ENCODE measurements at places on chromosomes 1 and 21. TPM values are rescaled to one million over a fixed set of nuclear protein-coding genes. Genes with fewer than 3 reads are reported as not detected.

DNA sequence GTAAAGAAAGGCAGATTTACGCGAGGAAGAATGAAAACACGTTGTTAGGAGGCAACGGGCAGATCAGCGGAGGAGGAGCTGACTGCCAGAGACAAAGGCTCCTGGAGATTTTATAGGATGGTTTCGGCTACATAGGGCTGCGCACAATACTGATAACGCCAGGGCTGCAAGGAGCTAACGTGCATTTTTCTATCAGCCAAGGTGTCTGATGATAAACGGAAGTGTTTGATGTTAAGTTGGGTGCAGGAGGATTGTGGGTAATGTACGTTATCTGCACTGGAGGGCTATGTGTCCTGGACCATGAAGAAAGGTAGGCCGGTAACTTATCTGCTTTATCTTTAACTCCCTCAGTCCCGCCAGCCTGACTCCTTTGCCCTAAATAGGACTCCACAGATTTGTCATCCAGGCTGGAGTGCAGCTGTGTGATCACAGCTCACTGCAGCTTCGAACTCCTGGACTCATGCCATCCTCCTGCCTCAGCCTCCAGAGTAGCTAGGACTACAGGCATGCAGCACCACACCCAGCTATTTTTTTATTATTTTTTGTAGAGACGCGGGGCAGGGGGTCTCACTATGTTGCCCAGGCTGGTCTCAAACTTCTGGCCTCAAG is 29.6 kb downstream of the SETD4 start:
- H3K4me3 ChIP-seq = no peak overlapping the region
- no peak overlapping the region for H3K27ac ChIP-seq
- peaks cover 2% of the 10 kb centered on the region for H3K27me3 ChIP-seq
- H3K36me3 ChIP-seq = peaks cover 12% of the 10 kb centered on the region
- no peak for DNase-seq
- H3K4me1 ChIP-seq = peaks cover 5% of the 10 kb centered on the region

DNA sequence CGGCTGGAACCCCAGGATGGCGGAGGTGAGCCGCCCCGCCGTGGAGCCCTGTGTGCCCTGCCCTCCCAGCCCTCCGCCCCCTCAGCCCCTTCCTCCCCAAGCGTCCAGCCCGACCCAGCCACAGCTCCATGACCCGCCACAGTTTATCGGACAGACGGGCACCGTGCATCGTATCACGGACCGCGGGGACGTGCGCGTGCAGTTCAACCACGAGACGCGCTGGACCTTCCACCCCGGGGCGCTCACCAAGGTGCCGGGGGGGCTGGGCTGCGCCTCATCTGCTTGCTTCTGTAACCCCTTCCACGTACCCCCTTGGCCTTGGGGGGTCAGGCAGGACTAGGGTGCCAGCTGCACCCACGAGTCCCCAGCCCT is 6.6 kb upstream of the MMP23B start:
- H3K4me3 ChIP-seq = no peak overlapping the region
- H3K27me3 ChIP-seq = no peaks in the 10 kb centered on the region
- H3K4me1 ChIP-seq = no peaks in the 10 kb centered on the region
- DNase-seq = no peak
- no peaks in the 10 kb centered on the region for H3K36me3 ChIP-seq

BPNT1 gene
- total RNA-seq = 8.5 TPM

TRMT13 gene
- 36.0 TPM for total RNA-seq

- no peak overlapping the region for H3K4me3 ChIP-seq
- H3K27me3 ChIP-seq = no peaks in the 10 kb centered on the region
- no peaks in the 10 kb centered on the region for H3K4me1 ChIP-seq
- no peaks in the 10 kb centered on the region for H3K36me3 ChIP-seq
Measured at GRCh38 chr1:215833941-215834729, 267.0 kb downstream of the KCTD3 start.

RNU1-3 gene
- 3,994 TPM for total RNA-seq

GRCh38 chr1:33899746-33900145 is 35.9 kb downstream of the HMGB4 start:
- no peak for DNase-seq
- no peak overlapping the region for H3K4me3 ChIP-seq
- H3K4me1 ChIP-seq = no peaks in the 10 kb centered on the region
- no peak overlapping the region for H3K27ac ChIP-seq

GRCh38 chr1:24897263-24898151 is 32.6 kb downstream of the RUNX3 start:
- H3K4me3 ChIP-seq = no peak overlapping the region
- peaks cover 58% of the 10 kb centered on the region for H3K4me1 ChIP-seq
- H3K27me3 ChIP-seq = no peaks in the 10 kb centered on the region
- H3K36me3 ChIP-seq = peaks cover 1% of the 10 kb centered on the region
- DNase-seq = no peak
- no peak overlapping the region for H3K27ac ChIP-seq

All from T-cell (primary cell).